Hypothalamus (tissue), 51 donors: ENCODE measurements at places on chromosomes 1 and 21.

GRCh38 chr1:96292141-96292540, 429.4 kb upstream of the PTBP2 start:
- no peak for DNase-seq

DNA sequence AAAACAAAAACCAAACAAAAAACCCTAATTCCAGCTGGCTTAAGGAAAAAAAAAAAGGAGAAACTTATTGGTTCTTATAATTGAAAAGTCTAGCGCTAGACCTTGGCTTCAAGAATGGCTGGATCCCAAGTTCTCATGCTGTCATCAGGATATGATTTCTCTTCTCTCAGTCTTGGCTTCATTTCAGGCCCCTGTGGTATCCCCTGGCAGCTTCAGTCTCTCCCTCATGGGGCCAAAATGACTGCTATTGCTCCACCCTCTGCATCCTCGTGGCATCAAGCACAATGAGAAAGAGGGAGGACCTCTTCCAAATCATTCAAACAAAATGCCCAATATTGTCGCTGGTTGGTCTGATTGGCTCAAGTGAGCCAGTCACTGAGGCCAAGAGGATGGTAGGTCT, 80.7 kb downstream of the GIPC2 start:
- no peak for DNase-seq

DNA sequence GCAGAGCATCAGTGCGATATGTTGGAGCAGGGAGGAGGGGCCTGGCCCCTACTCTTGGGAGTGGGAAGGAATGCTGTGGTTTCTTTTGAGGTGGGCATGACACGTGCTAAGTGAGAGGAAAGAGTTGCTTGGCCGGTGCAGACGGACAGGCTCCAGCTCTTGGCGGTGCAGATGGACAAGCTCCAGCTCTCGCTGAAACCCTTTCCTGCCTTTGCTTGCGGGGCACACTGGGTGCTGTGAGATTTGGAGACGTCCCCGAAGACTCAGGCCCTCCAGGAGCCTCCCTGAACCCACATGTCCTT, 15.9 kb downstream of the PDXK start:
- no peak for DNase-seq

GRCh38 chr1:232404981-232405731, 224.8 kb downstream of the SIPA1L2 start:
- no peak for DNase-seq

- DNase-seq = no peak
Measured at GRCh38 chr21:39137248-39138178, 45.7 kb downstream of the PSMG1 start.

DNA sequence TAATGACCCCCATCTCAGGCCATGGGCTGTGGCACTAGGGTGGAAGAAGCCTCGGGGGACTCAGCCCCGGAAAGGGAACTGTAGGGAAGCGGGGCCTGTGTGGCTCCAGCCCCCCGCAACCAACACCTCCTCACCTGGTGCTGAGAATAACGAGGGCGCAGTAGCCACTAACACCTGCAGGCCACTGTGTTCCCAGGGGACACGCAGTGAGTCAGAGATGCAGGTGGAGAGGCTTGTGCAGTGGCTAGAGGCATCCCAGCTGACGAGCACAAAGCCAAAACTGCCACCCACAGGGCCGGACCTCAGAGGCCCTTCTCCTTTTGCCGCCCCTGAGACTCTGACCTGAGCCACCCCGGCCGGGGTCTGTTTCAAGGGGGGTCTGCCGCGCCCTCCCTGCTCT, 33.5 kb upstream of the CCDC27 start:
- no peak for DNase-seq

- peak; percentile 27 for DNase-seq
Measured at GRCh38 chr1:109539676-109540075, at the start of gene GPR61. GPR61 (plus strand) TSS chr1:109539872; CDS start chr1:109543023, 3,151 bp downstream.

- DNase-seq = no peak
Measured at GRCh38 chr1:182993746-182994145, 29.5 kb upstream of the LAMC1 start.

DNA sequence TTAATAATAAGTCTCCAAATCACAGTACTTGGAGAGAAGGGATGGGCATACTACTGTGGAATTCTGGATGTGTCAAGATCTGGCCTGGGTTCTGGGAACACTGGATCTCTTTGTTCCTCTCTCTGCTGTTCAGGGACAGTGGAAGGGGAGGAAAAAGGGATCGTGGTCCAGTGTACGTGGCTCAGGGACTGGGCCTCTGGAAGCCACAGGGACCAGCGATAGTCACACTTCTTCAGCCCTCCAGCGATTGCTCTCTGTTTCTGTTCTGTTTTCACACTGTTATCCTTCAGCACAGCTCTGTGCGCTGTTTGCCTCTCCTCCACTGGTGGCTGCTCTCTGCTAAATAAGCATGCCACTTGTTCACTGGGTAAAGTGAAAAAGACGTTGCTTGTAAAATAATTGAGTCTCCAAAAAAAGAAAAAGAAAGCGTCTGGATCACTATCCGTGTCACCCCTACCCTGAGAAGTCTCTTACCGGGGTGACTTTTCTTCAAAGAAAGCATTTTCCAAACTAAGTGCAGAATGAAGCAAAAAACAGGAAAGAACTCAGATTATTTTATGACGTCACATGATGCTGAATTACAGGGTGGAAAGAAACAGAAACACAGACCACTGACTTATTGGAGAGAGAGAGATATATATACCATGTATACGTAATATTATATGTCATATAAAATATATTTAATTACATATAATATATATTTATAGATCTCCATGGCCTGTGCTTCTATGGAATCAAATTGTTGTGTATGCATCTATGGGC, 279.4 kb downstream of the RGS7 start:
- peak; percentile 7 for DNase-seq

DNA sequence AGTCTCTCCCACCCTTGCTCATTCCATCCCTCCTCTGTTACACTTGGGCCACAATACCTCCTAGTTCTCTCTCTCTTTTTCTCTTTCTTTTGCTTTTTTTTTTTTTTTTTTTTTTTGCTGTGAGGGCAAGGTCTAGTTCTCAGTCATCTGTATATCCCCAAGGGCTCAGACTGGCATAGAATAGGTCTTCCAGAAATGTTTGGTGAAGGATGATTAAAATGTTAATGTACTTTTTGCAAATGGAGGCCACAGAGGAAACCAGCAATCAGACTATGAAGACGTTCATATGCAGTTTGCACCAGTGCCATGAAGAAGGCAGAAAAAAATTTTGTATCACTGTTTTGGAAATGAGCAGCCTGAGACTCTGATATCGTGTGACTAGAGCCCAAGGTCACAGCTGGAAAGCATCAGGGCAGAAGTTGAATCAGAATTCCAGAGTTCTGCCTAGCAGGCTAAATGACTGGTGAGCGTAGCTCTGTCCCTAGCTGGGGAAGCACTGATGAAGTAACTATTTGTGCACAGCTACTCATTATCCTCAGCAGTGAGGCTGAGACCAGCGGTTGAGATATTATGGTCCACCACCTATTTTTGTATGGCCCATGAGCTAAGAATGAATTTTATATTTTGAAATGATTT, 186.5 kb downstream of the TGFBR3 start:
- no peak for DNase-seq

GRCh38 chr1:160836981-160837557, 25.6 kb downstream of the CD244 start:
- no peak for DNase-seq

DNA sequence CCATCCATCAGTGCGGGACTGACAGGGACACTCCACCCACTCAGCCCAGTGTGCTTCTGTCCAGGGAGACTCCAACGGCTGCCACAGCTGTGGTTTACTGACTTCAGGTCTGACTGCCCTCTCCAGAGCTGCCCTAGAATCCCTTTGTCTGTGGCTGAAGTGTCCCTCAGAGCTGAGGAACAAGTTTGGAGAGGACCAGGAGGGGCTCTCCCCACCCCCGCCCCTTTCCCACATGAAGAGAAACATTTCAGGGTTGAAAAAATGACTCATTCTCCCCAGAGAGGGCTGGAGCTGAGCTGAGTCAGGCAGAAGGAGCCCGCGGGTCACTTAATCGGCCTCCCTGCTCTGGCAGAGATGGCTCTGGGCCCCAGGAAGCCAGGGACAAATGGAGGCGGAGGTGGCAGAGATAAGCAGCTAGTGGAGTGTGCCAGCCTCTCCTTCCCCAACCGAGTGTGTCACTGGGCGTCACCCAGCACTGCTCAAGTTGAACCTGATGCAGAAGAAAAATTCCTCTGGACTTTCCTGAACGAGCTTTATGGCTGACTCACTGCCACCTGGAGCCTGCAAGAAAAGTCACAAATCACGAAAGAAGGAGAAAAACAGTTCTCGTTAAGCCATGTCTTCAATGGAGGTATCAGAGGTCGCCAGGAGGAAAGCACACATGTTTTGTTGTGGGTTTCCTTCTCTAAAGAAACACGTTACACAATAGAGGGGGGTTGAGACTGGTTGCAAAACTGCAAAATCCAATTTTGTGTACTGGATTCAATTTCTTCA, 34.3 kb upstream of the ECE1 start:
- no peak for DNase-seq

DNA sequence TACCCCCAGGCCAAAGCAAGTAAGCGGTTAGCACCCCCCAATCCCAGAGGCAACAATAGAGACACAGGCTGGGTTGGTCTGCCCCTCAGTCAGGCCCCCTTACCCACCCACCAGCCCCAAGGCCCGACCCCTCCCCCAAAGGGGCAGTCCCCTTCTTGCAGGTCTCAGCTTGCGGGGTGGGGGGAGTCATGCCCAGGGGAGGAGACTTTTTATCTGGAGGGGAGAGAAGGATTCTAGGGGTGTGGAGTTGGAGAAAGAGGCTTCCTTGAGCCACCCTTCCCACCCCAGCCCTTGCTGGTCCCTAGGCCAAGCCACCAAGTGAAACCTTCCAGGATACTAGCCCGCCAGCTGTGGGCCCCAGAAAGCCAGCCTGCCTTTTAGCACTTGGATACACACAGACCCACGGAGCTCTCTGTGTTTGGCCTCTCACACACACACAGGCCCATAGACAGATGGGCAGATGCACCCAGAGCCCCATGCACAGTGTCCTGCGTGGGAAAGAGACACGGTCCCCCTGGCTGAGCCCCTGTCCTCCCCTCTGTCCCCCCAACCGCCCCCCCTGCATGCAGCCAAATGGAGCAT, 7.1 kb downstream of the TMEM54 start:
- no peak for DNase-seq

GRCh38 chr1:1627261-1627828, 4.6 kb upstream of the MMP23B start:
- no peak for DNase-seq

- DNase-seq = no peak
Measured at GRCh38 chr1:51941528-51941927, 49.0 kb downstream of the RAB3B start.

DNA sequence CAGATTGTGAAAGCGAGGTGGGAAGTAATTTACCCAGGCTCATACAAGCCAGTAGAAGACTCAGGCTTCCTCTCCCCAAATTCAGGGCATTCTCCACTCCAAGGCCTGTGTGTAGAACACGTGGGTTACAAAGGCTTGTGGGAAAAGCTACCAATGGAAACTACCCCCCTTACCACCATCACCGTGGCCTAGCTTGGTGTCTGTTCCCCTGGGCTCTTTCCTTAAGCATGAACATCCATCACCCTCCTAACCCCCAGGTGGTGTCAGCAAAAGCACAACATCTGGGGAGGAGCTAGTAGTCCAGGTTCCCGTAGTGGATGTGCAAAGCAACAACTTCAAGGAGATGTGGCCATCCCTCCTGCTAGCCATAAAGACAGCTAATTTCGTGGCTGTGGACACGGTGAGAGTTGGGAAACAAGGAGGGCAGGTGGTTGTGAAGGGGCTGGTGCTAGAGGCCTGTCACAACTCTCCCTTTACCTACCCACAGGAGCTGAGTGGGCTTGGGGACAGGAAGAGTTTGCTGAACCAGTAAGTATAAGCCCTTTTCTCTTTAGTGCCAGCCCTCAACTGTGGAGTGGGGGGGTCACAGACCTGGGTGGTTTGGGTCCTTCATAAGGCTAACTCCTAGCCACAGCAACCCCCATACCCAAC, 701 bp upstream of the MUTYH start:
- no peak for DNase-seq

GRCh38 chr1:29761159-29761928, 525.0 kb downstream of the PTPRU start:
- no peak for DNase-seq

- no peak for DNase-seq
Measured at GRCh38 chr1:10870493-10871096, 74.1 kb upstream of the CASZ1 start.

- no peak for DNase-seq
Measured at GRCh38 chr1:235515844-235516512, 11.7 kb upstream of the B3GALNT2 start.

DNA sequence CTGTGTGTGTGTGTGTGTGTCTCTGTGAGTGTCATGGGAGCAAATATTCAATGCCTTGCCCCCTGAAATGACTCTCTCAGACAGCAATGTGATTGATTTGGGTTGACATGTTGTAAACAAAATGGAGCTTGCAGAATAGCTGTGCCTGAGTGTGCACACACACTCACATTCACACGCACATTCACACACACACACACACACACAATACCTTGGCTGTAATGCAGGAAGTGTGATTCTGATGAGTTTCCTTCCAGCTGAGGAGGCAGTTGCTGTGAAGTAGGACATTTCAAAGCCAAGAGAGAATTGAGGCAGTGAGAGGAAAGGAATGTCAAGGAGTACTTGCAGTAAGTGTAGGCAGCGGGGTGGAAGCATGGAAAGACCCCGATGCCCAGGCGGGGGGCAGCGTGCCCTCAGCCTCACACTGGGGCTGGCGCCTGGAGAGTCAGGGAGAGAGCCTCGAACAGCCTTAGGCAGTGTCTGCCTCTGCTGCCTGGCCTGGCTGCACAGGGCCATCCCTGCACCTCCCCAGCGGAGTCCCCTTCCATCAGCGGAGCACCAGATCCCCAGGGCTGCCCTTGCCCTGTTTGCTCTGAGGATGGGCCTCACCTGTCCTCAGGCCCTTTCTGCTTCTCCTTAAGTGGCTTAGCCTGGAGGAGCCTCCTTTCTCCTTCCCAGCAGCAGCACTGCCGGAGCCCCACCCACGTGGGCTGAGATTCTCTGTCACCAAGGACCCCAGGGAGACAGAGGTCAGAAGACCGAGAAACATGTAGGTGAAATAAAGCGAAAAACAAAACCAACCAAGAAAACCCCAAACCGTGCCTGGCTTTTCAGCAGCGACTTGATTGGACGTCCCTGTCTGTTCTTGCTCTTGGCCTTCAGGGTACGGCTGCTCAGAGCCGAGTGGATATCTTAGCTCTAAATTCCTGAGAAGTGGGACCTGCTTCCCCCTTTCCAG, 9.2 kb downstream of the VASH2 start:
- no peak for DNase-seq

- DNase-seq = no peak
Measured at GRCh38 chr1:50208756-50209155, 100.0 kb downstream of the ELAVL4 start.

DNA sequence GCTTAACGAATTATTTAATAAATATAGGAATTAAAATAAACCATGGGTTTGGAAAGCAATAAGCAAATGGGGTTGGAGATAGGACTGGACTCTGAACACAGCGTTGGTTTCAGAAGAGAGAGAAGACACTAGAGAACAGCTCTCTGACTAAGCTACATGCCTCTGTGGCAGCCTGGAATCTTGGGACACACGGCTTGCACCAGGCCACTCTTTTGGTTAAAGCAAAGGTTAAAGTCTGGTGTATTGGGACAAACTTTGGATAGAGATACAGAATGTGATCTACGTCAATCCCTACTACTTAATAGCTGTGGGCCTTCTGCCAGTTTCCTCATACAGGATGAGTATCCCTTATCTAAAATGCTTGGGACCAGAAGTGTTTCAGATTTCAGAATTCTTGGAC, 49.7 kb upstream of the HSD17B7 start:
- DNase-seq = no peak
